ENCODE measurements at places on chromosomes 2 and 18.

DNA sequence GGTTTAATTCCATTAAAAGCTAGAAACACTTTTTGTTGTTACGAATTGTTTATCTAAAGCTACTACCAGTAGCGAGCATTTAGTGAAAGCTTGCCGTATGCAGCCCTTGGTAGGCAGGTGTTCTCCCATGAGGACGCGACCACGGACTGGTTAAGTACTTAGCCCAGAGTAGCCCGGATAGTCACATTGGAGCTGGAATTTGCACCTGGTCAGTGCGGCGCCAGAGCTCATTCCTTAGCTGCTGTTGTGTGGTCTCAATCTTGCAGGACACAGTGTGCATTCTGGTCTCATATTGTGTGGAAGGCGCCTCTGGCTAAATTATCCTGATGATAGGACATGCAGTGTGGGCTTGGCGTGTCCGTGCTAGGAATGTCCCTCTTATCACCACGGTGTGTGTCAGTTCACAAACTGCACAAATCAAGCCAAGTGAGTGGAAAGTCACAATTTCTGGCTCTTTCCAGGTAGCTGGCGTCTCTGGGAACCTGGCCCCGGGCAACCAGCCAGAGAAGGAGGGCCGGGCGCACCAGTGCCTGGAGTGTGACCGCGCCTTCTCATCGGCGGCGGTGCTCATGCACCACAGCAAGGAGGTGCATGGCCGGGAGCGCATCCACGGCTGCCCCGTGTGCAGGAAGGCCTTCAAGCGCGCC, 133.3 kb downstream of the ZNF236 start:
- H3K4me3 ChIP-seq: no peak overlapping the region
- no peaks in the 10 kb centered on the region for H3K27me3 ChIP-seq
- H3K4me1 ChIP-seq: no peaks in the 10 kb centered on the region
- peaks cover 9% of the 10 kb centered on the region for H3K36me3 ChIP-seq
- H3K27ac ChIP-seq: no peak overlapping the region

DNA sequence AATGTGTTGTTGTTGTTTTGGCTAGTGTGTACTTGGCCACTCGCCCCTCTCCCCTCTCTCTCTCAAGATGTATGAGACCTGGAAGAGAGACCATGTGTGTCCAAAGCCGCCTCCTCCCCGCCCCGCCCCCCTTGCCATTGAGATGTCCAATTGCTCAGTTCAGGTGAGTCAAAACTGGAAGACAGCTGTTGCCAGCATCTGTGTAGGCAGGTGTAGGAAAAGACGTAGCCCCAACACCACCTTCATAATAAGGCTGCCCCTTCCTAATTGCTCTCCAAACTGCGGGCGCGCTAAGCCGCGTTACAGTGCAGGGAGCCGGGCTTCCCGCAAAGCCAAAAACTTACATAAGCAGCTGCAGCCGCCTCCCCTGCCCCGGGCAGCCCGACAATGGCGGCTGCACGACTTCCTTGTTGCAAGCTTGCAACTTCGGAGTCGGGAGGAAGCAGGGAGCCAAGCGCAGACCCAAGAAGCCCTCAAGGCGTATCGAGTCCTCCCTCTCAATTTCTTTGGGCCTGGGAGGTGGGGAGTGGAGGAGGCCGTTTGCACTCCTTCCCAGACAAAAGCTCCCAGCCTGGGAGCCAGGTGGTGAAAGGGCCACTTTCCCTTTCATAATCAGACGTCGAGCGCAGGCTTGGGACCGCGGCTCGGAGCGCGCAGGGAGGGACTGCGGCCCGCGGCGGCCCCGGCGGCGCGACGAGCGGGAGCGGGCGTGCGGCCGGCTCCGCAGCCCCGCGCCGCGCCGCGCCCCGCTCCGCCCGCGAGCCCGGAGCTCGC, 882 bp downstream of the ZBTB14 start:
- peak overlapping the region; percentile 82 for H3K4me3 ChIP-seq
- H3K4me1 ChIP-seq: peaks cover 5% of the 10 kb centered on the region
- peaks cover 13% of the 10 kb centered on the region for H3K36me3 ChIP-seq

DNA sequence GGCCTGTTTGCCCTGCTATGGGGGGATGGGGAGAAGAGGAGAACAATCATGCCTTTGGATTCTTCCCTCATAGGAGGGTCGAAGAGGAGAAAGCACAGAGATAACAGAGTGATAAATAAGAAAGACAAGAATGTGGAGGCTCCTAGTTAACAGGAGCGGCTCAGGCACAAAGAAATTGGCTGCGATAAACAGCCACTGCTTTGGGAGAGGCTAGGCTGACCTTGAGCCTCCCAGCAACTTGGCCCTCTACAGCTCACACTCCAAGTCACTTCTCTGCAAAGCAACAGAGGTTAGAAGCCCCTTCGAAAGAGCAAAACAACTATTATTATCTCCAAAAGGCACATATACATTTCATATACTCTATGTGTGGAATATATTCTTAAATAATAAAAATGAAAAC, 69.5 kb downstream of the ZBTB7C start:
- H3K4me3 ChIP-seq: no peak overlapping the region
- no peak for DNase-seq
- no peak overlapping the region for H3K27ac ChIP-seq
- no peaks in the 10 kb centered on the region for H3K36me3 ChIP-seq
- H3K27me3 ChIP-seq: no peaks in the 10 kb centered on the region

DNA sequence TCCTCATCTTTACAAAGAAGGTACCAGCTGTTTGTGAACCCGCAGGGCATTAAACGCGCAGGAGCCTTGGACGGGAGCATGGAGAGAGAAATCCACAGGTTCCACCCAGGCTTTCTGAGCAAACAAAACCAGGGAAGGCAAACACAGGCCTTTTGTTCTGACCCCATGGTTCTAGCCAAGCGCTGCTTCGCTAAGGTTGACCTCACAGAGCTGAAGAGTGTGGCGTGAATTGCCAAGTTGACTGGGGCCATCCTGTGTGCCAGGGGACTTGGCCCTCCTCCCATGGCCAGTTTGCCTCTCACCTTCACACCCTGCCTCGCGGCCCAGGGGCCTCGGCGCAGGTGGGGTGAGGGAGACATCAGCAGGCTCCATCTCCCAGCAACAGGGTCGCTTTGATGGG, 74.1 kb downstream of the VAPA start:
- no peak for DNase-seq
- H3K27me3 ChIP-seq: no peaks in the 10 kb centered on the region
- H3K4me3 ChIP-seq: no peak overlapping the region
- H3K4me1 ChIP-seq: no peaks in the 10 kb centered on the region
- no peak overlapping the region for H3K27ac ChIP-seq

- peaks cover 4% of the 10 kb centered on the region for H3K4me1 ChIP-seq
- no peaks in the 10 kb centered on the region for H3K27me3 ChIP-seq
These were observed 6.6 kb downstream of the DSG2 start for GRCh38 chr18:31504455-31505147.

DNA sequence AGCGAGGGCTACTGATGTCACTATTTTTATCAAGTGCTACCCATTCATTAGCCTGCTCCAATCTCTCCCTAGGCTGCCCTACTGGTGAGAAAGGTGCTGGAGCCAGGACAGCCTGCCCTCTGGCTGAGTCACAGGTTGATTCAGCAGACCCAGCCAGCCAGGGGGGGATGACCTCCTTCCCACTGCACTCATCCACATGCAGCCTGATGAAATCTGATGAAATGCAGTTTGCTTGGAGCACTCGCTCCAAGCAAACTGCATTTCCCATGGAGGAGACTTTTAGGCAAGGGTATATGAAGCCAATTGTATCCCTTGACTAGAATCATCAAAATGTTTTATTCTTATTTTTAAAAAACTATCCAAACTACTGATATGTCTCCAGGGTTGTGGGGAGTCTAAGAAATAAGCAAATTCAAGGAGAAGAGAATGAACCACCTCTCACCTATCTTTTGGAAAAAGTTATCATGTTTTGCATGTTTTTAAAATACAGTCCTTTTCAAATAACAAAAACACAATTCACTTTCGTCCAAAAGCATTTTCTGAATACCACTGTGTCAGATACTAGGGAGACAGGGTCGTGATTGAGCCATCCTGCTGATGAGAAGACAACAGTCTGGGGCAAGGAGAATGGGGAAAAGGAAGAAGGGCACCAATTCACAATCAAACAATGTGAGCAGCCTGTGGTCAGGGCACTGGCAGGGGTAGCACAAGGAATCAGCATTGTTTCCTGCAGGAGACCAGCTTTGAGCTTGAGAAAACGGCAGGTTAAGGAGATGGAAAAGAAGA, 128.3 kb downstream of the AFF3 start:
- DNase-seq: no peak
- H3K4me1 ChIP-seq: no peaks in the 10 kb centered on the region
- no peak overlapping the region for H3K27ac ChIP-seq

GRCh38 chr18:32920796-32921787, 148.3 kb upstream of the KLHL14 start:
- H3K4me1 ChIP-seq: no peaks in the 10 kb centered on the region
- no peaks in the 10 kb centered on the region for H3K36me3 ChIP-seq
- H3K4me3 ChIP-seq: no peak overlapping the region
- no peak for DNase-seq
- no peak overlapping the region for H3K27ac ChIP-seq
